PC-3 (cell line): ENCODE measurements at places on chromosomes 4 and X.

- peak; percentile 53 for DNase-seq
Observed at GRCh38 chrX:102835504-102836146, 101.4 kb upstream of the RAB40AL start.

DNA sequence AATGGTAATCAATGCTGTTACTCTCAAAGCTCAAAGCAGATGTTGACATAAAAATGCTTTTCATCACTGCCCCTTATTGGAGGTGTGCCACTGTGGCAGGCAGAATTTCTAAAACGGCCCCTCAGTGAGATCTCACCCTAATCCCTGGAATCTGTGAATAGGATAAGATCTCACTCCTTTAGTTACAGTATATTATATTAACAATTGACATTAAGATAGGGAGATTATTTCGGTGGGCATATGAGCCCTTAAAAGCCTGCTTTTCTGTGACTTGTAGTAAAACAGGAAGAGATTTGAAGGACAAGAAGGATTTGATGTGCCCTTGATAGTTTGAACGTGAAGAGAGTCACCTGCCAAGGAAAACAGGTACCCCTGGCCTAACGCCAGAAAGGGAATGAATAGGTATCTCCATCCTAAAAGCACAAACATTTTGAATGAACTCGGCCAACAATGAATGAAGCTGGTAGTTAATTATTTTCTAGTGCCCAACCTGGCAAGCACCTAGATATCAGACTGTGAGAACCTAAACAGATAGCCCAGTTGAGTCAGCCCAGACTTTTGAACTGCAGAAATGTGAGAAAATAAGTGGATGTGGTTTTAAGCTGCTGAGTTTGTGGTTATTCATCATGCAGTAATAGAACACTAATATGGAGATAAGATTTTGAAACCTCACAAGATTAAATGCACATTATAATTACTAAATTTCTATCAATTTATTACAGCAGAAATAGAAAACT lies 881.6 kb downstream of the PCDH18 start:
- peak; percentile 55 for DNase-seq

DNA sequence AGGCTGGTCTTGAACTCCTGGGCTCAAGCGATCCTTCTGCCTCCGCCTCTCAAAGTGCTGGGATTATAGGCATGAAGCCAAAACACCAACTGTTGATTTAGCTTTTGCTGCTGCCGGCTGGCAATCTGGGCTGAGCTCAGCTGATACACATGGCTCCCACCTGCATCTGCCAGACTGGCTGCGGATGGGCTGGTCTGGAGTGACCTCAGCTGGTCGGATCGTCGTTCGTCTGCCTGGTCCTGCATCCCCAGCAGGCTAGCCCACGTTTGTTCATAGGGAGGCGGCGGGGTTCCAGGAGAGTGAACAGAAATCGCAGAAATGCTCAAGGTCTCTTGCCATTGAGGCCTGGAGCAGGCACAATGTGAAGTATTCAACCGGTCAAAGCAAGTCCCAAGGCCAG lies 74.4 kb upstream of the DDX3X start:
- DNase-seq = no peak

DNA sequence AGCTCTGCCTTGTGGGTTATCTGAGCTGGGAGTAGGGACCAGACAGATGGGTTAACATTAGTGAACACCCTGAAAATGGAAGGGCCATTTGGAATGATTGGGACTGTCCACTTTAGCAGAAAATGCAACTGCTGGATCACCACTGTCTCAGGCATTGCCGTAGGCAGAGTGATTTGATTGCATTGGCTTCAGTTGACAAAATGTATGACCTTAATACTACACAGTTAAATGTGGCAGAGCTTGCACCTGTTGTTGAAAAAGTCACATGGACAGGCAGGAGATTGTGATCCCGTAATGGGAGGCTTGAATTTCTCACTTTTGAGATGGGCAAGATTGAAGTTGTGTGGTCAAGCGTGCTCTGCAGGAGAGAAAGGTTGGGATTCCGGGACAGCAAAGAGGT lies 166.5 kb upstream of the PUDP start:
- no peak for DNase-seq

DNA sequence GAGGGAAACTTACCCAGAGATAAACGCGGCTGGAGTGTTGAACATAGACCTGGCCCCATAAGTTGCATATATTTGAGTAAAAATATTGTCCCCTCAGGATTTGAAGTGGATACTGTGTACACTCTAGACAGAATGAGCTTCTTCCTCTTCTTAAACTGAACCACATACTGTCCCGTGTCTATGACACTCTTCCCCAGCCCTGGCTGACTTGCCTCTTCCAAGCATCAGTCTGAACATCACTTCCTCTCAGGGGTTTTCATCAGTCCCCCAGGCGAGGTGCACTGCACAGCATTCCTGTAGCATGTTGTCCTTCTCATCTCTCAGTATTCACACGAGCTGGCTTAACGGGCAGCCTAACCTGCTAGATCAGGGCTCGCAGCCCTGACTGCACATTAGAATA lies 80.5 kb upstream of the TMEM150C start:
- DNase-seq = no peak

- DNase-seq = no peak
Observed at GRCh38 chr4:125434136-125434535, 119.4 kb downstream of the FAT4 start.

DNA sequence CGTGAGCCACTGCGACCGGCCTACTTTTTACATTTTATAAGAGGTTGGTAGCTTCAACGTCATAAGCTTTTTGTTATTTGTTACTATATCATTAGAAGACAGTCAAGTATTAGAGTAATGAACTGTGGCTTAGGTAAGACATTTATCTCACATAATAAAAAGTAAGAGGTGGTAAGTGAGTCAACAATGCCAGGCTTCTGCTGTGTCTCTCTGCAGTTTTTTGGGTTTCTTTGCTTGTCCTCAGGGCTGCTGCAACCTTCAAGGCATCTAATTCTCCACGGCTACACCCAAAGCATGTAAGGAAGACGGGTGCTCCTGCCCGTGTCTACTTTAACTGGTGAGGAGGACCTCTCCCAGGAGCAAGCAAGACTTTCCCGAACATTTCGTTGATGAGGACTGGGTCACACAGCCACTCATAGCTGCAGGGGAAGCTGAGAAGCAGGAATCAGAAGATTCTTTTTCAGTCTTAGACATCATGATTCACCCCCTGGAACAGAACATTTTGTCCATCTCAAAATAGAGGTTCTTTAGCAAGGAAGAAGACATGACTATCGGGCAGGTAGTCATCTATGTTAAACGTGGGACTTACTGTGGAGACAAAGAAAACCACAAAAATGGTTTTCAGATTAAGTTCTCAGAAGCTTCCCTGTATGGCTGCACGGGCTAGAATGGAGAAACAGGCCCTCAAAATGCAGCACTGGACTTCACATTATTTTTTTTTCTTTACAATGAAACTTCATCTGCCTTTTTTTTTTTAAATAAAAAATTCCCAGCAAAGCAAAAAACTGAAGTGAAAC lies 13.0 kb upstream of the RHOH start:
- DNase-seq = no peak

DNA sequence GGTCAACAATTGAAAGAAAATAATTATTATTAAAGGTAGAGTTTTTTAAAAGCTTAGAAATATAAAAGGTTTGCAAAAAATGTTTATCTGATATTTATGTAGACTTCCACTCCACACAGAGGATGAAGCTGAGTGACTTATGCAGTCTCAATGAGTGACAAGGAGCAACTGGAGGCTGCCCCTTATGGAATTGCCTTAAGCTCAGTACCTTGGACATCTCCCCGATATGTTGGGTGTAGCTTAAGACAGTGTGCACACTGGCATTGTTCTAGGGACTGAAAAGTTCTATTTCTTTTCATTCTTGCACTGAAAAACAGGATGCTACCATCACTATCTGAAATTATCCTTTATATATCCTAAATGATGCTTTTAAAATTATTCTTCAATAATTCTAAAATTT lies 292.1 kb downstream of the PRDM5 start:
- peak; percentile 2 for DNase-seq

DNA sequence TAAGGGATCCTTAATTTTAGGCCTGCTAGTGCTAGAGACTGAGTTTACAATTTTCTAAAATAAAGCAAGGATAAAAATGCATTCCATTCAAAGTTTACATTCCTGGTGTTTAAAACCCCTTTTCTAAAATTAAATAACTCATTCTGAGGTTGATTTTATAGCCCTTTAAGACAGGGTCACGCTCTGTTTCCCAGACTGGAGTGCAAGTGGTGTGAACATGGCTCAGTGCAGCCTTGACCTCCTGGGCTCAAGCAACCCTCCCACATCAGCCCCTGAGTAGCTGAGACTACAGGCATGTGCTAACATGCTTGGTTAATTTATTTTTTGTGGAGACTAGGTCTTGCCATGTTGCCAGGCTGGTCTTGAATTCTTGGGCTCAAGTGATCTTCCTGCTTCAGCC lies 6.8 kb upstream of the CDKL2 start:
- no peak for DNase-seq

DNA sequence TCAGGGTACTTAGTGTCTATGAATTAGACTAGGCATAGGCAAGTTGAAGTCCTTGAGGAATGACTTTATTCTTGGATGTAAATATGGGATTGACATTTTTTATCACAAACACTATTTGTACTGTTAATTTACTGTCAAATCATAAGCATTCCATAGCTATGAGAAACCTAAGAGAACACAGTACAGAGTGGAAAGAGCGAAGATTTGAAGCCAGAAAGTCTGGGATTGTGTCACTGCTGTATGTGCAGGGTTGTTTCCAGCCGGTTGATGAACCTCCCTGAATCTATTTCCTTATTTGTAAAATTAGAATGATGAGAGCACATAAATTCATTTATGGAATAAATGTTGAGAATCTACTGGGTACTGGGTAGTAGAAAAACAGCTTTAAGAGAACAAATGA lies 14.4 kb upstream of the KLHL5 start:
- DNase-seq = peak; percentile 26

DNA sequence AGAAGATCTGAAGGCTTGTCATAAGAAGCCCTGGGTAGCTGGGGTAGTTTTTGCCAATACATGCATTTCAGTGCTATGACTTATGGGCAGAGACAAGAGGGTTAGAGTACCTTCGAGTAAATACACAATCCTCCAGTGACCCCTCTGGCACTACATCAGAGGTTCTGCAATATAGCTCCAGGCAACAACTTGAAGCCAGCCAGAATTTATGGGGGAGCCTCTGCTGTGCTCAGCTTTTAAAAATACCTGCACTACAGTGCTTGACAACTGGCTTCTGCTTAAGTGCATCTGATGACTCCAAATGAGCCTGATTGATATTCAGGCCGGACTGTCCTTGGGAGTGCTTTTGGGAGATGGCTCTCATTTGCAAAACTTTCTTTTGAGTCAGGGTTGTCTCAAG lies 44.9 kb upstream of the SMAD1 start:
- peak; percentile 43 for DNase-seq

GRCh38 chr4:176137631-176138030 lies 57.8 kb downstream of the SPATA4 start:
- DNase-seq = peak; percentile 53

DNA sequence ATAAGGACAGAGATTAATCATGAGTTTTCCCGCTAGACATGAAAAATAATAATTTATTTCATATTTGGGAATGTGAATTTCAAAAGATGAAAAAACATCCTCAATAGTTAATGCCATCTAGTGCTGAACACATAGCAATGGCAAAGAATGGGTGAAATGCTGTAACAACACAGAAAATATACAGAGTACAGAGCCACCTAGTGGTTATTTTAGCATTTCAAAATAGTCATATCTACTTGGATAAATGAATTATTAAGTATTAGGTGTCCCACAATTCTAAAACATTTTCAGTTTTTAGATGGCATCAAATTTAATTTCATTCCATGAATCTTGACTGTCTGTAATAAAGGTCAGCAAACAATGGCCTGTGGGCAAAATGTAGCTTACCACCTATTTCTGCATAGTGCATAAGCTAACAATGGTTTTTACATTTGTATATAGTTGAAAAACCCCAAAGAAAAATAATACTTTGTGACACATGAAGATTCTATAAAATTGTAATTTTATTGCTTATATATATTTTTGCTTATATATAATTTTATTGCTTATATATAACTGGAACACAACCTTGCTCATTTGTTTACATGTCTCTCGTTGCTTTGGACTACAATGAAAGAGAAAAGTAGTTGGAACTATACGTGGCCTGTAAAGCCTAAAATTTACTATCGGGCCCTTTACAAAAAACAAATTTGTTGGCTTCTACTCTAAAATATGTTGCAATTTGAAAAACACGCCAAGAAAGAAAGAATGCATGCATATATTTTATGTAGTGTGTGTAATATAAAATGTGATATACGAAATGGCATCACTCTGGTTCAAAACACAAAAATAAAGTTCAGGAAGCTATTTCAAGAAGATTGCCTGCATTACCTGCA lies 99.1 kb upstream of the FAM47C start:
- DNase-seq = peak; percentile 67

DNA sequence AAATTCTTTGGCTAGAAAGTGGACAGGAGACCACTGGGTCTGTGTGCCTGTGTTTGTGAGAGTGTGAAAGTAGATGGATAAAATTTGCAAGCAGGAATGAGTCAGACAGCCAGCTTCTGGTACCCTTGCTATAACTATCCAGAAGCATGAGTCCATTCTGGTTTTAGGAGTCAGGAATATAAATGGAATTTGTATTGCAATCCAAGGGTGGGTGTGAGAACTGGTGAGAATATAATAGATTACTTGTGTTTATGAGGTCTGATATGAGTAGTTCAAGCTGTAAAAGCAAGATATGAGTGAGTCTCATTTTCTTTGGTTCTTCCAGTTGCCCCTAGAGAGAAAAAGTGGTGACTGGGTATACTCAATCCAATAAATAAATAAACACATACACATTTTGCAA lies 212.7 kb upstream of the TAPT1 start:
- DNase-seq = no peak

- no peak for DNase-seq
Observed at GRCh38 chr4:100295792-100296191, 105.5 kb upstream of the DDIT4L start.

DNA sequence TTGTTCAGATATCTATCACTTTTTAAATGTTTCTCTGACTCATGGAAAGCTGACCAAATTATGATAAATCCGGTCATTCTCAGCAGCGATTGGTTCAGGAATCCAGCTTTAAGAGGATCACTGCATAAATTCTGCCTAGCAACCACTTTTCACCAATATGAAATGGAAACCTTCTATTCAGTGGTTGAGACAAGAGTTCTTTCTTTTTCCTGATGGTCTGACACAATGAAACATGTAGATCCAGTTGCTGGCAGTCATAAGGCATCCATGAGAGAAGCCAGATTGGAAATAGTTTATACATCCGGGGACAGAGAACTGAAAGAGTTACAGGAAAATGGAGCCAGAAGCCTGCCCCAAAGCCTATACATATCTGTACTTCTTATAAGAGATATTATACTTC lies 27.2 kb downstream of the MAB21L2 start:
- no peak for DNase-seq

- no peak for DNase-seq
Observed at GRCh38 chr4:138909587-138909986, 106.0 kb upstream of the NOCT start.
